Posterior vena cava (tissue), 2 donors: ENCODE measurements at places on chromosomes 12 and 14. TPM values are rescaled to one million over a fixed set of nuclear protein-coding genes. Genes with fewer than 3 reads are reported as not detected.
A peak's percentile ranks its signal among the peaks of the same experiment; 100 is the strongest.

RBMS2 gene
- 57.2 TPM for total RNA-seq

- no peak for DNase-seq
Observed at GRCh38 chr12:123232472-123232806, 502 bp downstream of the MPHOSPH9 start.

DNA sequence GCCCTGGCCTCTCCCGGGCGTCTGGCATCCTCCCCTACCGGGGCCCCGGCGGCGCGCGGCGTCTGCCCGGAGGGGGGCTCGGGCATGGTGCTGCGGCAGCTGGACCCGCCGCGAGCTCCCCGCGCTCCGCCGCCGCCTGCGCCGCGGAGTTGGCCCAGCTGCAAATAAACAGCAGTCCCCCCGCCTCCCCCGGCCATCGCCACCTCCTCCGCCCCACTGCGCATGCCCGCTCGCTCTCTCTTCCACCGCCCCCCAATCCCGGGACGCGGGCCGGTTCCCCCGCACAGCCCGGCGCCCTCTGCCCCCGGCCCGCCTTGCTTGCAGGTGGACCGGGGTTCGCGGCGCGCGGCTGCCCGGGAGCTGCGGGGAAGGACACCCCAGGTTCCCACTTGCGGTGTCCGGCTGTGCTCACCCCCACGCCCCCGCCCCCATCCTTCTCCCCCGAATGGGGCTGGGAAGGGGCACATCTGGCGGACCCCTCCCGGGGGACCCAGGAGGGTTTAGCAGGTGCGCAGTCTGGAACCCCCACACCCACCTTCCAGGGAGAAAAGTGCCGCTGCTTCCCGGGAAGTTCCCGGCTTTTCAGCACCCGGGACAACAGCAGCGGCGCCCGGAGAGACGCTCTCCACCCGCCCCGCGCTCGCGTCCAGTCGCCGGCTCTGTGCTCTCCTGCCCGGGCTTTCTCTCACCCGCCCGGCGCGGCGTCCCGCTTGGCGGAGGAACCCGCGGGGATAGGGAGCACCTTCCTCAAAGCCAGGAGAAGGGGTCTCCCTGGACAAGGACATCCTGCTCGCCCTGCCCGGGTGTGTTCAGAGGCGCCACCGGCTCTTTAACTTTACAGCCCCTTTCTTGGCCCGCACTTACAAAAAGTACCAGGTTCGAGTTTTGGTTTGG, at the start of gene TMTC1:
TSS of gene TMTC1 (minus strand) at position 170 of the 894 bp plus-strand sequence. CDS start 191 bp downstream, outside the sequence.
- peak; percentile 89 for DNase-seq

- no peak for DNase-seq
Observed at GRCh38 chr14:53601409-53601808, 355.2 kb downstream of the BMP4 start.

LTB4R gene
- total RNA-seq = 5.6 TPM

GRCh38 chr14:95319312-95320077, at the start of gene CLMN:
Gene CLMN, minus strand, starts transcription at chr14:95319908. Its CDS starts 116 bp downstream, at chr14:95319792.
- no peak for DNase-seq

DLK1 gene
- not detected for total RNA-seq

LYZ gene
- 20.7 TPM for total RNA-seq

SLIRP gene
- total RNA-seq = 87.4 TPM

RPL10L gene
- not detected for total RNA-seq

MGAT4C gene
- 3.4 TPM for total RNA-seq

DNA sequence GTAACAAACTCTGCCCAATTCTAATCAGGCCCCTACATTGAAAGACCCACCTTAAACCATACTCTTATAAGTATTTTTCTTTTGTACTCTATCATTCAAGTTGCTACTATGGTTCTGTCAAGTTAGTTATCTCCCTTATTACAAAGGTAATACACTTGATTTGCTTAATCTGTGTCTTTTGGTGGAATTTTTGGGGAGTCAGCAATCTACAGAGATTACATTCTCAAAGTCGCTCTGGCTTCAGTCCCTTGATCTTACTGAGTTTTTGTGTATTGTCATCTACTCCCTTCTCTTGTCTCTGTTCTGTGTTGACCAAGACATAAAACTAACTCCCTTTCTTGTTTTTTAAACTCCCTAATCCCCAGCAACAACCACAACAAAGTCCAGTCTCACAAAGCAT, 353.1 kb downstream of the LRIG3 start:
- DNase-seq = no peak

WIF1 gene
- 0.46 TPM for total RNA-seq

DNA sequence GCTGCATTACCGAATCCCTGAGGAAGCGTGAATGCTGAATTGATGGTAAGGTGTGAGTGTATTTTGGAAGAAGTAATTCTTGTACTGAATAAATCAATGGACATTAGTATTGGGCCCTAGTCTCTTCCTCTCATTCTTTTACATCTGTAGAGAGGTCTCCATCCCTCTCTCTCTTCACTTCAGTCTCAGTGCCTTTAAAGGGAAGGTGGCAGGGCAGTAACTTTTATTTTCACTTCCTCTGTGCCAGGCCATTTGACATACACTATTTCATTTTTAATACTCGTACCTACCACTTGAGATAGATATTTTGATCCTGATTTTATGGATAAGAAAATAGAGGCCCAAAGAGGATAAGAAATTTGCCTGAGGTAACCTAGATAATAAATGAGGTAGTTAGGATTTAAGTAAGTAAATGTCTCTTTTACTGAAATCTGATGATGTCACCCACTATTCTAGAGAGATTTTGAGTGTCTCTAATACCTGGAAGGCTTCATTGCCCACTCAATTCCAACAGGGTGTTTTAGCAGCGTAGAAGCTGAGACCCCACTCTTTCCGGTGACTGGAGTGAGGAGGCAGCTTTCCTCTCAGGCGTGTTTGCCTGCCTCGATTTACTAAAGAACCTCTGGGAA, 177.9 kb upstream of the PRICKLE1 start:
- no peak for DNase-seq

RERG gene
- total RNA-seq = 107 TPM

ARHGEF25 gene
- total RNA-seq = 82.8 TPM

PTPN21 gene
- 44.0 TPM for total RNA-seq

GRCh38 chr14:35814371-35815005, 5.4 kb upstream of the RALGAPA1 start:
- DNase-seq = no peak

GRCh38 chr14:59244581-59244980, 56.1 kb downstream of the DAAM1 start:
- no peak for DNase-seq

RAD51AP1 gene
- total RNA-seq = 1.7 TPM

- DNase-seq = no peak
Observed at GRCh38 chr14:76806446-76806845, 6.2 kb downstream of the ANGEL1 start.

ACOT6 gene
- total RNA-seq = not detected

DNA sequence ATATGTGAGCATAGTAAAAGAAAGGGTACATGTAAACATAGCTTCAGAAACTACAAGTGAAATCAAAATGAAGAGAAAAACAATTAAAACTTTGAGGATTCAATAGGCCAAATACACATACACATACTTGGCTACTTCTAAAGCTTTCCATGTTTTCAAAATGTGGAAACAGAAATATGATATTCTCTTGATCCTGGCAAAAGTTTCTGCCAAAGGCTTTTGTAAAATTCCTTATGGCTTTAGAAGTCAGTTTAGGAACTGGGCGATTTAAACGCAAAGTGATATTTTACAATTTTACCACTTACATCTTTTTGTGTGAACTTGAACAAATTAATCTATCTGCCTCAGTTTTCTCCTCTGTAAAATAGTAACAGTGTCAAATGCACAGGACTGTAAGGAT, 756.4 kb downstream of the C12orf50 start:
- DNase-seq = no peak

CATSPERB gene
- total RNA-seq = 2.4 TPM

DNA sequence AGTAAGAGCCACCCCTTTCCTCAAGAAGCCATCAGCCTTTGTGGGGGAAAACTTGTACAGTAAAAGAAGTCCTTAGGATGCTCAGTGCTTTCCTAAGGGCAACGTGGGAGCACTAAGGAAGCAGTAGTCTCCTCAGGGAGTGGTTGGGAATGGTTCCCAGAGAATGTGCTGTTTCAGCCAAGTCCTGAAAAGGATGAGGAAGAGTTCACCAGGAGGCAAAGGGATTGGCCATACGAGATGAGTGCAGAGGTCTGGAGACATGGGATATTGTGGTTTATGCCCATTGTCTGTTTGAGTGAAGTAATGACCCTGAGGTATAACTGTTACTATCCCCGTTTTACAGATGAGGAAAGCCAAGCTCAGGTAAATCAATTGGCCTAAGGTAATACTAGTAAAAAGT, 86.0 kb upstream of the ATF1 start:
- no peak for DNase-seq

DNA sequence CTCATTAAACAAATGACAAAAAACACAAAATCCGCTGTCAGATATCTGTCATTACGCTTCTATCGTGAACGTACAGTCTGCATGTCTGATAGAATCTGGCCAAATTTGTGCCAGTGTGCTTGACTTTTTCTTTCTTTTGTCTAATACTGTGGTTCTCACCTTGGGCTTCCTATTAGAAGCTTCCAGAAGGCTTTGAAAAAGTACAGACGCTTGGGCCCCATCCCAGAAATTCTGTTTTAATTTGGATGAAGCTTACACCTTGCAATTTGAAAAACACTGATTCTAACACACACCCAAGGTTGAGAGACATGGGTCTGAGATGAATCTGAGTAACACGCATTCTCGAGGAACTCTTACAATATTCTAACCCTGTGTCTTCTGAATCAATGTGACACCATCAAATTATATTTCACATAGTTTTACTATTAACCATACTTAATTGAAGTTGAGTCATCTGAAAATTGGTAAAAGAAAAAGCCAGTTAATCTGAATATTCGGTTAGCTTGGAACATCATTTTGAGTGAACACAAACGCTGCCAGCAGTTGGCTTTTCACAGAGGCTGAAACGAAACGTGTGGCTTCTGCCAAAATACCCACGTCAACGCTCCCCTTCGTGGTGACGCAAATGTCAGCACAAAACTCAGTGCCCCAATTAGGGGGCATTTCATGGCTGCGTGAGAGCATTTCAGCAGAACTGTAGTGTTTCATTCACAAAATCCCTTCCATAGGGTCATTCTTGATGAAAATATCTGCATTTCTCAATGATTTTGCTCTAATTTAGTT, 420.5 kb downstream of the TMEM132D start:
- DNase-seq = no peak

C1S gene
- total RNA-seq = 585 TPM

DNA sequence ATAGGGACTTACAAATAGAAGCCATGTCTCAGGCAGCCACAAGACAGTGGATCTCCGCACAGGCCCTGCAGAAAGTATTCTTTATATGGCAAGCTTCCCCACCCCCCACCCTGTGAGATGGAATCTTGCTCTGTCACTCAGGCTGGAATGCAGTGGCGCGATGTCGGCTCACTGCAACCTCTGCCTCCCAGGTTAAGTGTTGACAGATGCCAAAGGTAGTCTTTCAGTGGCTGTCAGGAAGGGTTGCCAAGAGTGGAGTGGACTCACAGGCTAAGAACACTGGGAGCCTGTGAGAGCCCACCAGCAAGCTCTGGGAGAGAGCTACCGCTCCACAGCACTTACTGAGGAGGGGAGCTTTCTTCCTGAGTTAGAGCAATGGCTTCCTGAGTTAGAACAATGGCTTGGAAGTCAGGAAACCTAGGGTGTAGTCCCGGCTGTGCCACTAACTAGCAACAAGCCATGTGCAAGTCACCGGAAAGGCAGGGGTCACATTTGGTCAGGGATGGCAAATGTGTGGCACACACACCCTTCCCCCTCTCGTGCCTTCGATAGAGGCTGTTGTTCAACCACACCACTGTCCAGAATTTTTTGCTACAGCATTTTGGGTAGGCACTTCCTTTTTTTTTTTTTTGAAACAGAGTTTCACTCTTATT, 2.6 kb downstream of the RNASE1 start:
- DNase-seq = no peak

MUCL1 gene
- total RNA-seq = not detected

GRCh38 chr14:87833026-87833425, 160.0 kb downstream of the GALC start:
- DNase-seq = no peak

GRCh38 chr12:42762395-42762925, 172.9 kb upstream of the PRICKLE1 start:
- no peak for DNase-seq

- DNase-seq = no peak
Observed at GRCh38 chr14:36955967-36956366, 216.4 kb downstream of the SLC25A21 start.

CISTR gene
- total RNA-seq = not detected

DNA sequence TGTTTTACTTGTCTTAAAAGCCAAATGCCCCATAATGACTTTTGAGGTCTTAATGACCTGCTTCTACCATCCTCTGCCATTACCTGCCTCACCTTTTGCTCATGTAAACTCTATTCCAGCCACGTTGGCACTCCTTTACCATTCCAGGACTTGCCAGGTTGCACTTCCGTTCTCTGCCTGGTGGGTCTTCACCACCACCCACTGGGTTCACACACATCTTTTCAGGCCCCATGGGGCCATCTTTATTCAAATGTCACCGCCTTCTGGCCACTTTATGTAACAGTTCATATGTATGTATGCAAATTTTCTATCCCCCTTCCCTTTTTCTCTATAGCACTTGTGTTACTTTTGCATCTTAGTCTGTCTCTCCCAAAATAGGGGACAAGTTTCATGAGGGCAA, 57.7 kb downstream of the ATP2A2 start:
- DNase-seq = no peak

- no peak for DNase-seq
Observed at GRCh38 chr12:128817111-128818015, 6.4 kb downstream of the SLC15A4 start.

DAO gene
- not detected for total RNA-seq

DNA sequence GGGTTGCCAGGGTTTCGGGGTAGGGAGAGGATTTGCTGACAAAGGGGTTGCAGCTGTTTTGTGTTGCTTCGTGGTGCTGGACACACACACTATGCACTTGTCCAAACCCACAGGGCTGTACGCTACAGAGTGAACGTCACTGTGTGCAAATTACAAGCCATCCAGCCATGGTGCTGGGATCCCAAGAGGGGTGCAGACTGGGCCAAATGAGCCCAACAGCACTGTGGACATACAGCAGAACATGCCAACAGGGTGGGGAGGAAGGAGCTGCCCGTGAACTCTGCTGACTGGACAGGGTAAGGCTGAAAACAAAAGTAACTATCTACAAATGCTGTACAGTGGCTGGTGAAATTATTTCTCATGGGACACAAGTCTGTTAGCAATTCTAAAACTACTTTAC, 25.2 kb downstream of the POLE start:
- DNase-seq = peak; percentile 25

PHETA1 gene
- total RNA-seq = 10.2 TPM

TXNDC16 gene
- 5.0 TPM for total RNA-seq

DNA sequence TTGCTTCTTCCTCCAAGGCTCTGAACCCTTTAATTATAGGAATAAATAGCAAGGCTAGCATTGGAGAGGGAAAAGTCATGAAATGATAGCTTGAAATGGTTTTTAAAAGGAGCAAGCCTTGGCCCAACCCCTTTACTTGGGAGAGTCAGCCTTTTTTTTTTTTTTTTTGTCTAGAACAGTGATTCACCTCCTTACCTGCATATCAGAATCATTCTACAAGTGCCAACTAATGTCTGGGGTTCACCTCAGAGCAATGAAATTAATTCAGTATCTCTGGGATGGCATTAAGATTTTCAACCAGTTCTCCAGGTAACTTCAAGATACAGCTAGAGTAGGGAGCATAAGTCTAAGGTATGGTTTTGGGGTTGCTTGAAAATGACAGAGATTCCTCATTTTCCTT, 41.3 kb upstream of the TMTC2 start:
- DNase-seq = no peak

ACSM4 gene
- total RNA-seq = not detected

GRCh38 chr12:89067421-89068187, 284.7 kb downstream of the DUSP6 start:
- DNase-seq = no peak
